ENCODE measurements at places on chromosomes 16 and 17. TPM values are rescaled to one million over a fixed set of nuclear protein-coding genes. Genes with fewer than 3 reads are reported as not detected.
A peak's percentile ranks its signal among the peaks of the same experiment; 100 is the strongest.

GRCh38 chr17:36602030-36602748 lies 806 bp downstream of the MRM1 start:
- H3K36me3 ChIP-seq, result peaks cover 4% of the 10 kb centered on the region
- H3K27me3 ChIP-seq, result no peaks in the 10 kb centered on the region
- H3K4me3 ChIP-seq, result peak overlapping the region; percentile 66
- peak overlapping the region; percentile 97 for H3K27ac ChIP-seq
- peak; percentile 51 for DNase-seq

- H3K27me3 ChIP-seq, result no peaks in the 10 kb centered on the region
- no peak overlapping the region for H3K4me3 ChIP-seq
- no peak for DNase-seq
- no peak overlapping the region for H3K27ac ChIP-seq
Observed at GRCh38 chr16:87970186-87970585, 19.0 kb downstream of the BANP start.

The SLC35G6 gene
- not detected for total RNA-seq

GRCh38 chr16:15427648-15428239 lies 6.6 kb upstream of the BMERB1 start:
- no peak overlapping the region for H3K4me3 ChIP-seq
- DNase-seq, result no peak
- H3K4me1 ChIP-seq, result no peaks in the 10 kb centered on the region
- H3K27me3 ChIP-seq, result no peaks in the 10 kb centered on the region

DNA sequence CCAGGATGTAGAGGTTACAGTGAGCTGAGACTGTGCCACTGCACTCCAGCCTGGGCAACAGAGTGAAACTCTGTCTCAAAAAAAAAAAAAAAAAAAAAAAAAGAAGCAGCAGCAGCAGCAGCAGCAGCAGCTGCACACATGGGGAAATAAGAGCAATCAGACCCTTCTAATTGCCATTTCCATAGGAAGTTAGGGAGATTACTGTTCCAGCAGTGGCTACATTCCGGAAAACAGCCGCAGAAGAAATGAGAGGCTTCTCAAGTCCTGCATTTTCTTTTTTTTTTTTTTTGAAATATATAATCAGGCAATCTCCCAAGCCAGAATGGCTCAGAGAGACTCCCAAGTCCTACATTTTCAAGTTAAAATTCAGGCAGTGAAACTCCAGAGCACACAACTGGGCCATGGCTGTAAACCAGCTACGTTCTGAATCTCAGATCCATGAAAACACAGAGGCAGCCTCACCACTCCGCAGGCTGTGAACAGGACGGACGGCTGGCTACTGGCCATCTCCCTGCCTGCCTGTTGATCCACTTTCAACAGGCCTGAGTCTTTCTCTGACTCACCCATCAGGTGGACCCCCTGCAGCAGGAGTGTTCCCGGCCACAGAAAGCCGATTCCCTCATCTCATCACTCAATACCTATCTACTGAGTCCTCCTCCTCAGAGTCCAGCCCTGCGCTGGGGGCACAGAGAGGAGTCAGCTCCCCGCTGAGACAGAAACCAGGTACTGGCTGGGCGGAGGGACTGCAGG lies 15.0 kb downstream of the TRPV1 start:
- H3K4me1 ChIP-seq, result no peaks in the 10 kb centered on the region
- no peak overlapping the region for H3K4me3 ChIP-seq
- no peak for DNase-seq

- H3K36me3 ChIP-seq, result no peaks in the 10 kb centered on the region
- H3K4me1 ChIP-seq, result no peaks in the 10 kb centered on the region
- peak; percentile 88 for DNase-seq
- H3K4me3 ChIP-seq, result no peak overlapping the region
- H3K27me3 ChIP-seq, result no peaks in the 10 kb centered on the region
Observed at GRCh38 chr16:83826146-83826913, 18.6 kb downstream of the HSBP1 start.

DNA sequence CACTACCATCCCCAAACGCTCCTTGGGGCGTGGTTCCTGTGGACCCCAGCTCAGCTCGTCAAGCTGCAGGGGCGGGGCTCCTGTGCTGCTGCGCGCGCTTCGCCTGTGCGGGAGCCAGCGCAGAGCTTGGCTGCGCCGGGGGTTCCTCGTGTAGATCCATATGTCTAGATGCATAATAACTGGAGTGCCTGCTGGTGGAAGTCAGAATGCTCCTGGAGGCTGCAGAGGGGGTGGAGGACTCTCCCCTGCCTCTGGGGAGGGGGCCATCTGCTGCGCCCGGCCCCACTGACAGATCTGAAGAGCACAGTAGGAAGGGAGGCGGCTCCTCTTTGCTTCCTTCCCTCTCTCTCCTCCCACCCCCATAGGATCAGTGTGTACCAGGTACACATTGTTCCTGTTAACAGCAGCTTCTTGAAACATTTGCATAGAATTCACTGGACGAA lies 4.6 kb downstream of the RASD1 start:
- no peaks in the 10 kb centered on the region for H3K4me1 ChIP-seq
- H3K36me3 ChIP-seq, result peaks cover 2% of the 10 kb centered on the region
- no peak overlapping the region for H3K4me3 ChIP-seq
- no peaks in the 10 kb centered on the region for H3K27me3 ChIP-seq

DNA sequence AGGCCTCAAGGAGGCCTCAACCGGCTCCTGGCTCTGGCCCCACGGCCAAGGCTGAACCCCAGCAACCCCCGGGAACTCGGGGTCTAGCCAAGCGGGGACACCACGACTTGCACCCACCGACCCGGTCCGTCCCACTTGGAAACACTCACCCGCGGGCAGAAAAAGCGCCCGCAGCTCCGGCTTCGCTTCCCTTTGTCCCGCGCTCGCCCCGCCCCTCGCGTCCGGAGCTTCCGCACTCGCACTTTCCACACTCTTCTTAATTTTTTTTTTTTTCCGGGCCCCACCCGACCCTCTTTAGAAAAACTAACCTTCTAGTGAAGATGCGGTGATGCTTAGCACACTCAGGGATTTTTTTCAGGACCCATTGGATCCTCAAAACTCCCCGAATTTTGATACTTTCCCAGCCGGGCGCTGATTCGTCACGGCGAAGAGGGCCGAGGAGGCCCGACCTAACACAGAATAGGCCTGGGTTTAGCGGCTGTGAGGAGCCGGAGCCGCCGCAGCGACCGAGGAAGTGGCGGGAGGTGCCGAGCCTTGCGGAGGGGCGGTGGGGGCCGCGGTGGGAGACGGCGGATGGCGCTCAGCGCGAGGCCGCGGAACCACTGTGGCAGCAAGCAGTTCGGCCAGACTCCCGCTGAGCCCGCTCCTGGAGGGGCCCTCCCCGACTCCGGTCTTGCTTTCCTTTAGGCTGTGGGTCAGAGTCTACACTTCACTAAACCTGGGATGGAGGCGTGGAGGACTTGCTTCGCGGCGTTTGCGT lies at the start of gene SMARCE1:
Gene SMARCE1 (minus strand): TSS at position 195 of the 760 bp plus-strand sequence. CDS start 2,016 bp downstream, outside the sequence.
- H3K27ac ChIP-seq, result peak within 1 kb of the TSS; percentile 97
- H3K4me3 ChIP-seq, result peak within 1 kb of the TSS; percentile 93
- DNase-seq, result peak; percentile 82
- H3K36me3 ChIP-seq, result no peaks in the 10 kb centered on the region

DNA sequence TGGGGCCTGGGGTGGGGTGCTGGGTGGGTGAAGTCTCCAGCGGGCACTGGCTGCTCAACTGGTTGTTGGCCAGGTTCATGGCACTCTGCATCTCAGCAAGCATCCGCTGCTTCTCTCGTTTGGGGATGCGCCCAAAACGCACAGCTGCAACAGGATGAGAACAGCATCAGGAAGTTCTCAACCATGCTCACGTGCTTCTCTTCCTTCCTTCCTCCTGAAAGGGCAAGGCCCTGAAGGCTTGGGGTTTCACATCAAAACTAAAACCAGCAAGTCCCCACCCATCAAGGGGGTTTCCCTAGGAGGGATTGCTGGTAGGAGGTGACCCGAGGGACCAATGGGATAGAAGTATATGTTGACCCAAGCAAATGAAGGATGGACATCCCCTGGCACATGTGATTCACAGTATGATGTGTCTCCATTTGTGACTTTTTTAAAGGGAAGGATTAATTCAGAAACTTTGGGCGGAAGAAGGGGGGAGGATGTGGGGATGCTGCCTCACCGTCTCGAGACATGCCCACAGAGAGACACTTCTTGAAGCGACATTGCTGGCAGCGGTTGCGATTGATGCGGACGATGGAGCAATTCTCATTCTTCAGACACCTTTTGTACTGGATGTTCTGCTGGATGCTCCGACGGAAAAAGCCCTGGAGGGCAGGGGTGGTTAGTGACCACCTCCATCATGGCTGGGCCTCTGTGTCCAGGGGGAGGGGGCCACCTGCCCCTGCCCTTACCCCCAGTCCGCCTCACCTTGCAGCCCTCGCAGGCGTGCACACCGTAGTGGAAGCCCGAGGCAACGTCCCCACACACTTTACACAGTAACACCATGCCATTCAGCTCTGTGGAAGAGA lies 4.2 kb downstream of the NR1D1 start:
- H3K27ac ChIP-seq, result no peak overlapping the region
- no peaks in the 10 kb centered on the region for H3K27me3 ChIP-seq
- no peak for DNase-seq
- no peak overlapping the region for H3K4me3 ChIP-seq

GRCh38 chr17:11144358-11145233 lies 96.4 kb upstream of the SHISA6 start:
- no peaks in the 10 kb centered on the region for H3K4me1 ChIP-seq
- DNase-seq, result peak; percentile 42
- no peaks in the 10 kb centered on the region for H3K36me3 ChIP-seq
- no peak overlapping the region for H3K4me3 ChIP-seq

- H3K27ac ChIP-seq, result no peak overlapping the region
- peak overlapping the region; percentile 44 for H3K4me3 ChIP-seq
- no peaks in the 10 kb centered on the region for H3K36me3 ChIP-seq
- peak; percentile 51 for DNase-seq
- H3K27me3 ChIP-seq, result no peaks in the 10 kb centered on the region
Observed at GRCh38 chr16:2027024-2028010, 615 bp downstream of the NHERF2 start.

Data from Caco-2 (cell line).